ENCODE measurements at places on chromosomes 7 and 10.
A peak's percentile ranks its signal among the peaks of the same experiment; 100 is the strongest.

- ATAC-seq, result no peak
Measured at GRCh38 chr7:73526896-73527821, 5.1 kb upstream of the BAZ1B start.

- no peak for ATAC-seq
Measured at GRCh38 chr10:70763567-70763966, 21.6 kb downstream of the TBATA start.

- no peak for ATAC-seq
Measured at GRCh38 chr10:128774979-128775378, 648.8 kb upstream of the MKI67 start.

DNA sequence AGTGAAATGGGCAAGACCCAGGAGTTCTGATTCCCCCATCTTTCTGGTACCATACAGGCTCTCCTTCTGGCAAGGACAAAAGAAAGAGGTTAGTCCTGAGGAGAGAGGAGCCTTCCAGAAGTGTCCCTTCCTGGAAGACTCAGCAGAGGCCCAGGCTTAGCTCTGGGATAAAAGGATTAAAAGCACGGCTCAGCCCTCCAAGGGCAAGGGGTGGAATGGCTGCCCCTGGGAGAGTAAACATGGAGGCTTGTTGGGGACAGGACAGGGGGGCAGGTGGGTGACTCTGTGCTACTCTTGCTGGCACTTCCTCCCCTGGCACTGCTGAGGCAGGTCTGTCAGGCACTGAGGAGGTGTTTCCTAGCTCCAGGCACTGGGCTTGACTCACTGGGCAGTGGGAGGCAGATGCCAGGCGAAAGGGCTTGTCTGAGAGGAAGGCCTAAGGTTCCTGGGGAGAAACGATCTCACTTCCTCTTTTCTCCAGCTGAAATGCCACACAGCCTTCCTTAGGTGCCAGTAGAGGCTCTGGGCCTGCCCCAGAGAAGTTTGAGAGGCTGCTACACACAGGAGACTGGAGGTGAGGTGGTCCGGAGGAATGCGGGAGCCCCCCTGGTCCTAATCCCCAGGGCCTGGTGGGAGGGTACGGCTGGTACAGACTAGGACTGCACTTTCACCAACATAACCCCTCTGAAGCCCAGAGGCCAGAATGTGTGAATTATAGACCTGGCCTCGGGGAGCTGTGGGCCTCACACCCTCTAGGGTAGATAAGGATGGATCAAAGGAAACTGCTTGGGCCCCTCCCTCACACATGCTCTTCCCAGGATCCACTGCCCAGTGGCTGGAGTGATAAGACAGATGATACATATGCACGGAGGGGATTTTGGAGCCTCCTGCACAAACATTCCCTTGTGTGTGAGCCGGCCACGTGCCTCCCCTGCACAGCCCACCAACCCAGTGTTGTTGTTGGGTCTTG, 63.2 kb upstream of the PODXL start:
- no peak for ATAC-seq

- peak; percentile 92 for ATAC-seq
Measured at GRCh38 chr7:74094224-74095101, 10.9 kb downstream of the LIMK1 start.

GRCh38 chr7:36763132-36763816, 39.0 kb upstream of the AOAH start:
- ATAC-seq, result no peak

DNA sequence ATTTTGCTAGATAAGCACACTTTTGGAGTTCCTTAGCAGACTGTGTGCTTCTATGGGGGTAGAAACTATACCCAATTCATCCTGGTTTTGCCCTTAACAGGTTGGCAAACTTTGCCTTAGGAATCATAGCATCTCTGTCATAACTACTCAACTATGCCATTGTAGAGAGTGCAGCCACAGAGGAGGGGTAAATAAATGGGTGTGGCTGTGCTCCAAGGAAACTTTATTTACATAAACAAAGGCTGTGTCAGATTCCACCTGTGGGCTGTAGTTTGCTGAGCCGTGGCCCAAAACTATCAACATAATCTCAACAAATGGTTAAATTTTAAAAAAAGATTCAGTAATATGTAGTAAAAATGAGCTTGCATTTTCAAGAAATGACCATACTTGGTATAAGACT, 51.6 kb upstream of the LAMB1 start:
- no peak for ATAC-seq

DNA sequence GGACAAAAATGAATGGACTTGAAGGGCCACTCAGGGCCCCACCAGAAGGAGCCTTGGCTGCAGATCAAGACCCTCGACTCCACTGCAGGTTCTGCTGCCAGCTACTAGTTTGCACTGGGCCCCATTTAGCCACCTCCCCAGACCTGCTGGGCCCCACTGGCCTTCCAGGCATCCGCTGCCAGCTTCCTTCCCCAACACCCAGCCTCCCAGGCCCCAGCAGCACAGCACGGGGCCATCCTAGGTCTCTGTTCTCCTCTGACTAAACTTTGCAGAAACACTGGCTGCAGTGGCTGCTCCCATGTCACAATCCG, 277.4 kb upstream of the KLF14 start:
- peak; percentile 3 for ATAC-seq

- no peak for ATAC-seq
Measured at GRCh38 chr7:47301105-47301477, 280.8 kb downstream of the TNS3 start.

DNA sequence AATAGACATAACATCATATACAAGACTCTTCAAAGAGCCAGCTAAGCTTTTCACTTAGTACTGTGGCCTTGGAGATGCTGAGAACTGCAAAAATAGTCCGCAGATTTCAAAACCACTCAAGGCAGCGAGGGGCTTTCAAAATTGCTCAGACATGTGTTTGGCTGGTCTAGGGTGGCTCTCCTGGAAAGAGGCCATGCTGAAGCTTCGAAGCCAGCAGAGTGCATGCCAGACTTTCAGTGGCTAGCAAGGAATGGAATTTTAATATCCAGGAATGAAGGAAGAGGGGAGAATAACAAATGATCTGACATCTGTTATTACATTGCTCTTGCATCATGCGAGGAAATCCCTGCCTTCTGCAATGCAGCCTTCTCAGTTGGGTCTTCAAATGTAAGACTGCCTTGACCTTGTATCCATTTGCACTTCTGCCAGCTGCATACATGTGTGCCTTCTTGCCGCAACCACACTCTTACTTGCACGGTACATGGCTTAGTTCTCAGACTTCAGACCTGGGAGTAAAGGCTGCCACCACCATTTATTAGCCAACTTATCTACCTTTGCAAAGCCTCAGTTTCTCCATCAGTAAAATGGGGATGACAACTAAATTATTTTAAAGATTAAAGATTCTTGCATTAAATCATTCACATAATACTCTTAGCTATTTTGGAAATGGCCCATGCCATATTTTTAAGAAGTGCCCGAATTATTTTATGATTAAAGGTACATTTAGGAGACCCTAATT, 55.9 kb downstream of the ITIH5 start:
- ATAC-seq, result no peak

DNA sequence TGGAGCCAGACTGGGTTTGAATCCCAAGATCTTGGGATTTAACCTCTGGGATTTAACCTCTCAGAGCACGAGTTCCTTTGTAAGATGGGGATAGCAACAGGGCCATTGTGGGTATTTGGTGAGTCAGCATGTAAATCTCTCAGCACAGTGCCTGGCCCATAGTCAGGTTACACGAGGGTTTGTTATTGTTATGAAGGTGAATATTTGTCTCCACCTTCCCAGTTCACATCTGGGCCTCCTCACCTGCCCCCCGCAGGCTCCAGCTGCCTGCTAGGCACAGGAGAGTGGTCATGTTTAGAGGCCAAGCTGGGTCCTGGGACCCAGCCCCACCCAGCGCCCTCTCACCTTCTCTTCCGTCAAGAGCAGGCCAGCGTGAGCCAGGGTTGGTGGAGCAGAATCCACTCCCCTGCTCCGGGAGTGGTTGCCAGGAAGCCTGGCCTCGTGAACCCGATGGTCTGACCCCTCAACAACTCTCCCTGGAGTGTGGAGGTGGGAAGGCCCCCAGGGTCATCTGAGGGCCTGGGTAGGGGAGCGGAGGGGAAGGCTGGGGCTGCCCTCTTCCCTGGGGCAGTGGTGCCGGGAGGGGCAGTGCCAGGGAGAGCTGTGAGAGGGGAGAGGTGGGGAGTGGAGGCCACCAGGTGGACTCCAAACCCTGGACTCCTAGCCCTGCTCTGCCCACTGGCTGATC, 26.0 kb downstream of the FAM241B start:
- no peak for ATAC-seq

DNA sequence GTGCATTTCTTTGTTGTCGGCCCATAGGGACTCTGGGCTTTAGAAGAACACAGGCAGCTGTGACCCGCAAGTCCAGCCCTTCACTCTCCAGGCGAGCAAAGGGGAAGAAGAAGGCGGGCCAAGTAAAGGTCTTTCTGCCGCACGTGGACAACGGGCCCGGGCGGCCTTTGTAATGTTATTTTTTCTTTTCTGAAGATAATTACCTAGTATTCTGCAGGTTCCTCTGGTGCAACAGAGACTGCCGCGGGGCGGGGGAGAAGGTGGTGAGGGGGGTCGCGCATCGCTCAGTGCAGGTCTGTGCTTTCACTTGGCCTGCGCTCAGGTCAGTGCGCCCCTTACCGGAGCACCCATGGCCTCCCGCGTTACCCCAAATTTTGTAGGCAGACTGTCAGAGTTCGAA, 7.1 kb upstream of the TBX20 start:
- no peak for ATAC-seq

- ATAC-seq, result peak; percentile 39
Measured at GRCh38 chr7:155815332-155816191, 3.3 kb upstream of the SHH start.

Measured in activated CD4-positive, CD25-positive, alpha-beta regulatory T cell treated with anti-CD3 and anti-CD28 coated beads, Interleukin-2, amount 50 U/mL, for 24 hours (primary cell).